ENCODE measurements at places on chromosomes 7 and 10.

DNA sequence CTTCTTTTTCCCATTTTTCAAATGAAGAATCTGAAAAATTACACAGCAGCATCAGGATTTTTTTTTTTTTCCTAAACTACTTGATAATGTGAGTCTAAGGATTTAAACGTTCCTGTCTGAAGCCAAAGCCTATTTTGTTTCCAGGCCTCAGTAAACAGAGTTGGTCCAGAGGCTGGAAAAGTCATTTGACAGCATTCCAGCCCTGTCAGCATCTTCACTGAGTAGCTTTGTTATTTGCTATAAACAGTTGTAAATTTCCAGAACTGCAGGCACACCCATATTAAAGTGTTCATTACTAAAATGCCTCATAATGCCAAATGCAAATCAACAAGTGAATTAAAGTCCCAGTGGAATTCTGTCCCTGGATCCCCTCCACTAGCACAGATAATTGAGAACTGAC lies 35.5 kb upstream of the KMT2E start:
- DNase-seq, result no peak

GRCh38 chr7:116446212-116446855 lies 53.2 kb upstream of the CAV2 start:
- DNase-seq, result no peak

DNA sequence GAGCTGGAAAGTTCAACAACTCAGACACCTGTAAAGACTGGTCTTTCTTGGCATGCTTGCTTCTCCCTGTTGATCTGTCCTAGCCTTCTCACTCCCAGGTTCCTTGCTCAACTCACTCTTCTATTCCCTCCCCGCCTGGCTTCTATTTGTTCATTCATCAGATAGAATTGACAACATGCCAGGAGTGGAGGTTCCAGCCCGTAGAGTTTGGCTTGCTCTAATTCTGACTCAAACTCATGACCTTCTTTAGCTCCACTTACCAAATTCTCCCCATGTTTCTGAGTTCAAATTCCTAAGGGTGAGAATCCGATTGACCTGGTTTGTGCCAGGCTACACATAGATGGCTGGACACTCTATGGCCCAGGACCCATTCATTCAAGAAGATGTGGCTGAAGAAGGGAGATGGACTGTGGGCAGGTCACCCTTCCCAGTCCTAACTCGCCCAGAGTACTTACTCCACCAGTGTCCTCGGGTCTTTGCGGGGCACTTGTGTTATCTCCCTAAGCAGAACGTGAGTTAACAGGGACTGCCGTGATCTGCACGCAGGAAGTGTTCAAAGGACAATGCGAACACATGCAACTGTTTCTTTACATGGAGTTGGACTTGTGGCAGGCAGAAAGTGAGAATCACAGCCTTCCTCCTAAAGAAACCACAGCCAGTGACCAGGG lies 4.0 kb upstream of the TMEM236 start:
- no peak for DNase-seq

GRCh38 chr7:19519443-19520021 lies 189.3 kb downstream of the POLR1F start:
- no peak for DNase-seq

GRCh38 chr10:35540296-35541164 lies 64.6 kb upstream of the GJD4 start:
- no peak for DNase-seq
